ENCODE measurements at places on chromosomes 7 and 10. TPM values are rescaled to one million over a fixed set of nuclear protein-coding genes. Genes with fewer than 3 reads are reported as not detected.
A peak's percentile ranks its signal among the peaks of the same experiment; 100 is the strongest.

The PPP1R3A gene
- not detected for total RNA-seq

DNA sequence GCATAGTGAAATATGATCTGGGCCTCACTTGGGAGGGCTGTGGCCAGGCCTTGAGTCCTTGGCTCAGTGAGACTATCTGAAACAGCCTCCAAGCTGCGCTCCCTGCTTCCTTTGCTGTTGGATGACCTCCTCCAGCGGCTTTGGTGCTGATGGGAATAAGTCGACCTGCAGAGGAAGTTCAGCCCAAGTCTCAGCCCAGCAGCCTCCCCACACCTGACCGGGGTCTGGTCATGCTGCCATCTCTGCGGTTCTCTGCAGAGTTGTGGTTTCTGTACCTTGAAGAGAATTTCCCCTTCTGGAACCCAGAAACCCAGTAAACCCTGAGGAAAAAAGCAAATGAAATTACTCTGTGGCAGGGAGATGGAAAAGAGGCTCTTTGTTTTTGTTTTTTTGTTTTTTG lies 4.6 kb upstream of the RBAK start:
- no peak for DNase-seq

GRCh38 chr7:85828614-85829013 lies 641.8 kb upstream of the SEMA3D start:
- no peak for DNase-seq

GRCh38 chr7:114048386-114049235 lies 129.8 kb upstream of the PPP1R3A start:
- DNase-seq, result peak; percentile 21

DNA sequence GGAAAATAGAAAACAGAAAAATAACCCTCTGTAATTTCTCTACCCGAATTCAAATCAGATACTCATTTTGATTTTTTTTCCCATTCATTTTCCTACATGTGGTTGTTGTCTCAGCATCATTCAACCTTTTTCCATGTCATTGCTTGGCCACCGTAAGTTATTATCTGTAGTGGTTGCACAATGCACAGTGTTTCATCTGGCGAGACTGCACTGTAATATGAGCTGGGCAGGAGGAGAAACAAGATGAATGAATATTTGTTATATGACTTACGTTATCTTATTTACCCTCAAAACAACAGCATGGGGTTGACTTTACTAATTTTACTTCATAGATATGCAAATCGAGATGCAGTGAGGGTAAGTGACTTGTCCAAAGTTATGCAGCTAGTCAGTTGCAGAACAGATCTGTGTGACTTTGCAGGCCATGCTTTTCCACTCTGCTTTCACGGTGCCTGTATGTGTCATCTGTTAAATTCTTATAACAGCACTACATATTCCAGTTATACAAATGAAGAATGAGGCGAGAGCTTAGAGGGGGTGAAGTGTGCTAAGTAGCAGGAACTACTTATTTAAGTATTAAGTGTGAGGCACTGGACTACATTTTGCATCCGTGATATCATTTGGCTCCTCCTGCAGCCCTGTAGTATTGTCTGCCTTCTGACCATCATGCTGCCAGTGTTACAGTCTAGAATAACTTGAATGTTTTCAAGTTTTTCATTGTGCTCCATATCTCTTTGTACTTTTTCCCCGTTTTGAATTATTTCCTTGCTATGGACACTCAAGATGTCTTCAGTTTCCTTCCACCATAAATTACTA lies 56.7 kb downstream of the ZMYND11 start:
- no peak for DNase-seq

- DNase-seq, result no peak
These were observed 22.3 kb downstream of the BZW2 start for GRCh38 chr7:16668049-16668858.

The SPOCK2 gene
- 683 TPM for total RNA-seq

DNA sequence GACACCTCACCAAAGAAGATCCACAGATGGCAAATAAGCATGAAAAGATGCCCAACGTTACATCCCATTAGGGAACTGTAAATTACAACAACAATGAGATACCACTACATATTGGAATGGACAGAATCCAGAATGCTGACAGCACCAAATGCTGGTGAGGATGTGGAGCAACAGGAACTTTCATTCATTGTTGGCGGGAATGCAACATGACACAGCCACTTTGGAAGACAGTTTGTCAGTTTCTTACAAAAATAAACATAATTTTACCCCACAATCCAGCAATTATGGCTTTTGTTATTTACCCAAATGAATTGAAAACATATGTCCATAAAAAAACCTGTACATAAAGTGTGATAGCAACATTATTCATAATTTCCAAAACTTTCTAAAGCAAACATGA lies 176.8 kb downstream of the C7orf25 start:
- no peak for DNase-seq

GRCh38 chr10:77428691-77429395 lies 208.8 kb downstream of the KCNMA1 start:
- DNase-seq, result no peak

DNA sequence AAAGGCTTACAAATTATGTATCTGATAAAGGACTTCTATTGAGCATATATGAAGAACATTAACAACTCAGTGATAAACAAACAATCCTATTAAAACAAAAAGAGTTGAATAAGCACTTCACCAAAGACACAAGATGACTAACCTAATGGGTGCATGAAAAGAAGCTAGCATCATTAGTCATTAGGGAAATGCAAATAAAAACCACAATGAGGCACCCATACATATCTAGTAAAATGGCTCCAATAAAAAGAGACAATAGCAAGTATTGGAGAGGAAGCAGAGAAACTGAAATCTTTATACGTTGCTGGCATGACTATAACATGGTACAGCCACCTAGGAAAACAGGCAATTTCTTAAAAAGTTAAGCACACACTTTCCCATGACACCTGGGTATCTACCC lies 77.6 kb upstream of the ZMIZ1 start:
- no peak for DNase-seq

DNA sequence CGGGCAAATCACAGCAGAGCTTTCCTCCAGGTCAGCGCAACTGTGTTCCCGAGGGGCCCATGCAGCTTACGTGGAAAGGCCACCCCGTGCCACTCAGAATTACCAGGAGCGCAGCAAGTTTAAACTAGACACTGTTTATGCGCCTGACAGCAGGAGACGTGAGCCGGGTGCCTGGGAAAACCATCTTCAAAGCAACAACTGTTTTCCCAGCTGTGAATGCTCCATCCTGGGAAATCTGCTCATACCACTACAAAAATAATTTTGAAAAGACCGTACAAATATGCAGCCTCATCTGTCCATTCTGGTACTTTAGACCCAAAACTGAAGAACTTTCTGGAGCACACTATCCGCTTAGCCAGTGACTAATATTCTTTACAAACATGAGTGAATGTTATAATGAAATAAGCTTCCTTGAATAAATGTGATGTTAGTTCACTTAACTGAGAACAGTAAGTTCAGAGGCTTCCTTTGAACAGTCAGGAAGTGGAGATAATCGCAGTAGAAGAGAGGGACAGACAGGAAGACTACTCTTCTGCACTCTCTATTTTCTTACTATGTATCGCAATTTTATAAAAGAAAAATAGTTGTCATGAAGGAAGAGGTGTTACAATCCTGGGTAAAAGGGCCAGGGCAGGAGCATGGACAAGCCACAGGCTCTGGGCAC lies 16.7 kb downstream of the GPER1 start:
- peak; percentile 28 for DNase-seq

DNA sequence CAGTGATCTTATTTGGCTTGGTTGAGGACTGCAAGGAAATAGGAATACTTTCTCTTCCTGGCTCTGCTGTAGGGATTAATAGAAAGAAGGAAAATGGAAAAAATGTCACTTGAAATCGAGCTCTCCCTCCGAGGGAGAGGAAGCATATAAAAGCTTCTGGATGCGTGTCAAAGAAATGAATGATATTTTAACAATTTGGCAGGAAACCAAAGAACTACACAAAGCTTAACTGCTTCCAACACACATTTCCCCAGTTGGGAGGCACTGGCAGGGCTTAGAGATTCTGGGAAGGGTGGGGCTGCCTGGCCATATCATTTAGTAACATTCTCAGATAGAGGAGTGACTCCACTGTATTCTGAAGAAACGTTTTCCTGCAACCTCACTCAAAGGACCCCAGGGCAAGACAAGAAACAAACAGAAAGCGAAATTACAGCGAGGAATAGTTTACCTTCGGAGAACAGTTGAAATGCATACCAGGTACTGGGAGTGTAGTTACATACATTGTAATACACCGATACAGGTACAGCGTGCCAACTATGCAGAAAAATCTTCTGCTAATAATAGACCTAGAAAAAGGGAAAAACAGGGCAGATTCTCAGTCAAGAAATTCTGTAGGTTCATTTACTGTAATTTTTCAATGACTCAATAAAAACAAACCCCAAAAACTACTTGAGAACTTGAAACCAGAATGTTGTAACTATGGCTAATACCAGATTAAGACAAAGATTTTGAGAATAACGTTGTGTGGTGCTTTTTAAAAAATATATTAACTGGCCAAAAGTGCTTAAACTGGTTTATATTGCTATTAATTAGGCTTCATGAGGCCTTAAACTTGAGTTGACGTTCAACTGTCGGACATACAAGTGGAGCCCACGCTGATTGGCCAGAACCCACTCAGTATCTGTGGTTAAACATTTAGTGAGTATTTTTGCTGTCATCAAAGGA lies 75.7 kb upstream of the ASAH2 start:
- DNase-seq, result no peak

- no peak for DNase-seq
These were observed 578.1 kb downstream of the LRMDA start for GRCh38 chr10:76009531-76009930.

The NEUROD6 gene
- not detected for total RNA-seq

- no peak for DNase-seq
These were observed 3.0 kb upstream of the SKIDA1 start for GRCh38 chr10:21528236-21529031.

DNA sequence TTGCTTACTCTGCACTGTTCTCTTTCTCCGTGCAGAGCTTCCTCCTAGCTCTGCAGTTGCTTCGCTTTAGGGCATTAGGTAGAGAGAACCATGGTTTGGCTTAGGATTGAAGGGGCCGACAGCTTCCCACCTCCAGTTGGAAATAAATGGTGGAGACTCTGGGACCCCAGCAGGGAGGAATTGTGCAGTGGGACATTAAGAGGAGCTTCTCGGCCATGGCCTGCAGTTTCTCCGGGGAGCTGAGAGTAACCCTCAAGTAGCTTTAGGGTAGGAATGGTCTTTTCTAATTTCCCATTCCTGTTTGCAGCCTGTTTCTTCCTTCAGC lies 1.2 kb downstream of the SUFU start:
- no peak for DNase-seq

- DNase-seq, result no peak
These were observed 63.7 kb downstream of the TACC2 start for GRCh38 chr10:122052701-122053100.

DNA sequence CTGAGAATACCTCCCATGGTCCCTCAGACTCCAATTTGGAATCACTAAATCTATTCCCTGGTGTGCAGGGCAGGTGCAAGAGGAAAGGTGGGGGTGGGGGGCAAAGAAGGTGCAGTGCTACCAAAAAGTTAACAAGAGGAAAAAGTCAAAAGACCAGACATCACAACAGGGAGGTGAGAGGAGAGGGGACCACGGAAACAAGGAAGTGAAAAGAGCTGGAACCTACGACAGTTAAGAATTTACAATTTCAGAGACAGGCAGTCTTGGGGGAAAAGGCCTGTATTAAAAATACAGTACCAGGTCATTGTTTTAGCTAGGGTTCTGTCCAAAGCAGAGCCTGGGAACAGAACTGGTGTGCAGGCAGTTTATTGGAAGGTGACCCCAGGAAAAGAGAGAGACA lies 14.6 kb downstream of the ITGB1 start:
- DNase-seq, result no peak
